Nucleus accumbens (tissue), 56 donors: ENCODE measurements at places on chromosomes 12 and 14.

DNA sequence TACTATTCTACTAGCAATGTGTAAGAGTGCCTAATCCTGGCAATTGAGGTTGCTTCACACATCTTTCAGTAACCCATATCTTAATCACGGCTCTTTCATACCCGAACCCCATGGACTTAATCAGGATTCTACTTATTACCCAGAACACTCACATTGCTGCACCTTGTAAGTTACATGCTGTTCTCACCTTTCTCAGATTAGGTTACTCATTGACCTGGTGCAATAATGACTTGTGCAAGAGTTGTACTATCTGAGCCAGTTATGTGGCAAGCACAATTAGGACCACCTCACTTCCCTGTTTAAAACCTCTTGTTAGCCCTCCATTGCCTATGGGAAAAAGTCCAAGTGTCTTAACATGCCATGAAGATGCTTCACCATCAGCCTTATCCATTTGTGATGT is 306.7 kb upstream of the E2F7 start:
- DNase-seq: no peak

- DNase-seq: no peak
These were observed 21.7 kb upstream of the KRT83 start for GRCh38 chr12:52342781-52343490.

GRCh38 chr14:81516986-81517797 is 16.5 kb downstream of the SEL1L start:
- DNase-seq: no peak

GRCh38 chr14:95432144-95433093 is 84.0 kb downstream of the SYNE3 start:
- DNase-seq: no peak

DNA sequence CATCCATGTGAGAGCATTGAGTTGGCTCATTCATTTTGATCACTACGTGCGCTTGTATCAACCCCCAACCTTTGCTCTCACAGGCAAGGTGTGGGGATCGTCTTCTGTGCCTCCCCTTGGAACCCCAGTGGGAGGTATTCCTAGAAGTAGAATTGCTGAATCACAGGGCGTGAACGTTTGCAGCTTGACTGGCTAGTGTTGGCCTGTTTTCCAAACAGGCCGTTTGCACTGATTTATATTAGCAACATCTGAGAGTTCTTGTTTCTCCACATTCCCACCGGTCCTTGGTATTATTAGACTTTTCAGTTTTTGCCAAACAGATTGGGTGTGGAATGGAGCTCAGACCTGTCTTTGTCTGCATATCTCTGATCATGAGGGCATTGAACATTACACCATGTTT is 288.6 kb upstream of the PWP1 start:
- no peak for DNase-seq

- no peak for DNase-seq
These were observed 40.2 kb downstream of the SPRING1 start for GRCh38 chr12:116697716-116698115.

DNA sequence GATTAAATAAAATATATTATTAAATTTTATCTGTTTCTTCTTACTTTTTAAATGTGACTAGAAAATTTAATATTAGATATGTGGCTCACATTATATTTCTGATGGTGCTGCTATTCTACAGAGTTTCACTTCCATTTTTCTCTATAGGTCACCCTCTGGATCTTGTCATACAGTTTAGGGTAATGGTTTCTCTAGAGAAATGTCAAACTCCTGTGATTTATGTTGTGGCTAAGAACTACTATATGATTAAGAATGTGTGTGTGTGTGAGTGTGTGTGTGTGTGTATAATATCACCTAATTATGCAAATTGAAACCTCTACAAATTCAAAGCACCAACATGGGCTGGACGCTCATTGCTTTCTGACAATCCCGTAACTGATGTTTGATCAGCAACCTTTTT is 325.9 kb downstream of the ADAMTS20 start:
- no peak for DNase-seq
